SK-N-SH (cell line): ENCODE measurements at places on chromosomes 12 and 14. TPM values are rescaled to one million over a fixed set of nuclear protein-coding genes. Genes with fewer than 3 reads are reported as not detected.

Gene TSPAN19
- polyA plus RNA-seq = 0.05 and 0.06 TPM in 2 replicates

Gene SLCO1A2
- polyA plus RNA-seq = under 0.01 TPM in 1 of 2 replicates, not detected in the other

GRCh38 chr12:2083561-2083960 is 30.8 kb downstream of the CACNA1C start:
- H3K36me3 ChIP-seq = no peaks in the 10 kb centered on the region
- H3K4me3 ChIP-seq = no peak overlapping the region
- H3K27me3 ChIP-seq = no peaks in the 10 kb centered on the region
- H3K27ac ChIP-seq = no peak overlapping the region
- H3K4me1 ChIP-seq = peaks cover 3% of the 10 kb centered on the region; the same call in 1 of the 2 replicates

DNA sequence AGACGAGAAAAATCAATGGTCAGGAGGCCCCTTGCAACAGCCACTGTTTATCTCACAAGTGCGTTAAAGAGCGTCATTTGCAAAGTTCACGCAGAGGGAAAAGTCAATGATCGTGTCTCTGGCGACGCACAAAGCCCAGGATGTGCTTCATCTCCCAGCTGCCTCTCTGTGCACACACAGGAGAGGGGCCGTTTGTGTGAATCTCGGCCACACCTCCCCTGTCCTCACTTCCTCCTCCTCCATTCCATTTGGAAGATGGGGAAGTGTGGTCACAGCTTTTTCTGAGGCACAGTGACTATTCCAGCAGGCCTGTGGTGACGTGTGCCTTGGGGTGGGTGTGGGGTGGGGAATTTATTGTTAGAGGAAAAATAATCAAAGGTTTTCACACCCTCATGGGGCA is 90.4 kb downstream of the RBM19 start:
- no peak overlapping the region; the same call in 1 of the 2 replicates for H3K27ac ChIP-seq
- no peaks in the 10 kb centered on the region; the same call in 1 of the 2 replicates for H3K36me3 ChIP-seq
- H3K4me3 ChIP-seq = no peak overlapping the region
- peaks cover 8% of the 10 kb centered on the region; the same call in 1 of the 2 replicates for H3K4me1 ChIP-seq

DNA sequence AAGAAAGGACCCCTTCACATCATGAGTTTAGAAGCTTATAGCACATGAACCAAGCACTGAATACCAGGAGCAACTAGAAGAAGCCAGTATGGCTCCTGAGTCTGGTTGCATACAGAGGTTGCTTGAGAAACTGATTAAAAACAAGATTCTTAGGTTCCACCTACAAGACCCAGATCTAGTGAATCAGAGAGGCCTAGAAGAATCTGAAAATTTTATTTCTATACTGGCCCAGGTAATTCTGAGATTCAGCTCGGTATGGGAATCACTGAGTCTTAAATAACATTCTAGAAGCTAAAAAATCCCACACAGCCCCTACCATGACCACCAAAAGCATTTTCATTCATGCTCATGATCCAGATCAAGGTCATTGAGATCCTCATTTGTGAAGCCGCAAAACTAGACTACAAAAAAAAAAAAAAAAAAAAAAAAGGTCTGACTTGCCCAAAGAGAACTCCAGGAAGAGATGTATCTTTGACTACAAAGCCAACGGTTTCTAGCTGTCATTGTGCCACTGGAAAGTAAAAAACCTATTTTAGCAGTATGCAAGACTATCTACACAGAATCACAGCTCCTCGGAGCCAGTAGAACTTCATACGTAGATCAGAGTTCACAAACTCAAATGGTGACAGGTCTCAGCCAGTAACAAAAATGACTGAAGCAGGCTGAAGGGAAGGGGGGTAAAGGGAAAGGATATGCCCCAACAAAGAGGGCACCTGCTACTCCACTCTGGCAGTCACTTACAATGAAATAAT is 168.4 kb upstream of the EGLN3 start:
- no peaks in the 10 kb centered on the region for H3K36me3 ChIP-seq
- H3K27ac ChIP-seq = no peak overlapping the region
- no peak for DNase-seq
- H3K4me1 ChIP-seq = no peaks in the 10 kb centered on the region
